Skin of body (tissue), 3 donors: ENCODE measurements at places on chromosomes 1 and 21. TPM values are rescaled to one million over a fixed set of nuclear protein-coding genes. Genes with fewer than 3 reads are reported as not detected.

The PLEKHG5 gene
- total RNA-seq, result 14.3 TPM

The CD1E gene
- 2.7 TPM for total RNA-seq

The DENND2D gene
- 14.1 TPM for total RNA-seq

The FCRL3 gene
- 0.10 TPM for total RNA-seq

The ITLN1 gene
- total RNA-seq, result 0.49 TPM

The MTARC1 gene
- 15.5 TPM for total RNA-seq

The ANGPTL3 gene
- total RNA-seq, result not detected

The TEKT2 gene
- total RNA-seq, result 0.39 TPM

The RPE65 gene
- 0.10 TPM for total RNA-seq

The THEM5 gene
- 8.4 TPM for total RNA-seq

The HPCAL4 gene
- 0.20 TPM for total RNA-seq

- no peak for DNase-seq
Observed at GRCh38 chr1:10651389-10651766, 145.1 kb downstream of the CASZ1 start.

DNA sequence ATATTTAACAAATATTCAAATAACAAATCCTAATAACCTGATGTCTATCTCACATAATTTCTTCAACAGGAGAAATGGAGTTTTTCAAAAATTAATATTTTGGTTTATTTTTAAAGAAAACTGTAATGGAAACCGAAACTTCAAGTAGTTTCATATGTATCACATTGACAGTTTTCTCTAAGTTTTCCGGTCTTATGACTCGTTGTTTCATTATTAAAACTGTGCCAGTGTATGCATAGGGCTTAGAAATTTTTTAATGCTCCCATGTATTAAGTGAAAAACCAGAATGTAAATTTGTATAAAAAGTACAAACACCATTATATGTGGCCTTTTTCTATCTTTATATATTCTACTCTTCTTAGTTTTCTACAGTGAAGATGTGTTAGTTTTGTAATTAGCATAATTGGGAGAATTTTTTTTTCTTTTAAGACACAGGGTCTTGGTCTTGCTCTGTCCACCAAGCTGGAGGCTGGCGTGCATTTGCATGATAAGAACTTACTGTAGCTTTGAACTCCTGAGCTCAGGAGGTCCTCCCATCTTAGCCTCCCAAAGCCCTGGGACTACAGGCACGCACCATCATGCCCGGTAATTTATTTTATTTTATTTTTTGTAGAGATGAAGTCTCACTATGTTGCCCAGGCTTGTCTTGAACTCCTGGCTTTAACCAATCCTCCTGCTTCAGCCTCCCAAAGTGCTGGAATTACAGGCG, 43.9 kb upstream of the SAMSN1 start:
- DNase-seq, result no peak

- no peak for DNase-seq
Observed at GRCh38 chr1:36515315-36516138, 32.8 kb upstream of the CSF3R start.

- DNase-seq, result no peak
Observed at GRCh38 chr1:16151995-16152384, 3.9 kb downstream of the EPHA2 start.

- no peak for DNase-seq
Observed at GRCh38 chr1:96473791-96474434, 247.7 kb upstream of the PTBP2 start.

GRCh38 chr1:202208351-202208857, 14.8 kb downstream of the LGR6 start:
- DNase-seq, result no peak

- DNase-seq, result no peak
Observed at GRCh38 chr21:45736042-45736689, 92.6 kb downstream of the PCBP3 start.

GRCh38 chr1:116380499-116381242, 7.6 kb downstream of the ATP1A1 start:
- DNase-seq, result no peak

DNA sequence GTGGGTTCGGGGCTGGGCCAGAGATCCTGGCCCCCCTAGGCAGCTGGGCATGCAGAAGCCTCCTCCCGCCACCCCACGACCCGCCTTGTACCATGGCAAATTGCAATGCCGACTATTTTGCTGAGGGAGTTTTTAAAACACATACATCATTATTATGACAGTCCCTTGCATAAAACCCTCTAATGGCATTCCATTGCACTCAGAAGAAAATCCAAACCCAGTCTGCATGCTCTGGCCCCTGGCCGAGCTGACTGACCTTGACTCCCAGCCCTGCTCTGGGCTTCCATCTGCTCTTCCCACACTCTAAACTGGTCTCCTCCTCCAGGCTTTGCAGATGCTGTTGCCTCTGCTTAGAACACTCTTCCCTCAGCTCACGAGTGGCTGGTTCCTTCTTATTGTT, 28.0 kb downstream of the PADI2 start:
- no peak for DNase-seq

DNA sequence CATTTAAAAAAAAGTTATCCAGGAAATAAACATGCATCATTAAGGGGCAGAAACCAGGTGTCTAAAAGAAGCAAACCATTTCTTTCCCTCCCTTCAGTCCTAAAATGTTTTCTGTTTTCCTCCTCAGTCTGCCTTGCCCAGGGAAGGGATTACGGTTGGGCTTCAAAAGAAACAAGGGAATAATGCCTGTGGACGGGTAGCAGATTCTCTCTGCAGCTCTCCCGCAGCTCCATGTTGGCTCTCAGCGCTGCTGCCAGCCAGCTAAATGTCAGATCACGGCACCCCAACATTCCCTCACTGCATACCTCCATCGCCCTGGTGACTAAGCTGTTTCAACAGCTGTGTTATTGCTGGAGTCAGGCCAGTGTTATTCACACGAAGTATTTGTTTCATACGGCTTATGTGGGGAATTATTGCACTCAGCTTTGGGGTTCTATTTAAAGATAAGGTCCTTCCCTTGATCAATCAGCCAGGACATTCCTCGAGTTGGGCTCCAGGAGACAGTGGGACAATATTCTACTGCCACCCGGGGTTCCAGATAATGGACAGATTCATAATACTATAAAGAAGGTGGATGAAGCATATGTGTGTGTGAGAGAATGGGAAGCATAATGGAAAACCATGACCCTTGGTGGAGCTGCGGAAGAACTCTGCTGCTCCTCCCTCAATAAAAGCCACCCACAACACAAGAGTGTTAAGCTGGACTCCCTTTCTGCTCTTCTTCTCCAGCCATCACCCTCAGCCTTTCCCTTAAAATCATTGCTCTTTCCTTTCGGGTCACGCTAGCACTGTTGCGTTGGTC, 58.2 kb downstream of the WLS start:
- DNase-seq, result peak; percentile 66

DNA sequence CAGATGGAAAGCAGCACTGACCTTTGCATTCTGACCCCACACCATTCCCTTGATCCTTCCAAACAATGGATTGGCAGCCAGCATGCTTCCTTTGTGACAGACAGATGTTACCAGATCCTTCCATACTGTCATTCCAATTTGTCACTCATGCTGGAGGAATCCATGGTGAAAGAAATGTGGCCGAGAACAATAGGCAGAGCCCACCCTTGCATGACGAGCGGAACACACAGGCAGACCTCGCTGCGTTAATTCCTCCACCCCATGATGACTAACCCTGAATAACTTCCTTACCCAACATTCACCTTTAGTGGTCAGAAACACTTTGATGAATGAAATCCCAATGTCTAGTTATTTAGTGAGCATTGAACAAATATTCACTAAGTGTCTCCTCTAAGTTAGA, 45.1 kb downstream of the PDPN start:
- no peak for DNase-seq

DNA sequence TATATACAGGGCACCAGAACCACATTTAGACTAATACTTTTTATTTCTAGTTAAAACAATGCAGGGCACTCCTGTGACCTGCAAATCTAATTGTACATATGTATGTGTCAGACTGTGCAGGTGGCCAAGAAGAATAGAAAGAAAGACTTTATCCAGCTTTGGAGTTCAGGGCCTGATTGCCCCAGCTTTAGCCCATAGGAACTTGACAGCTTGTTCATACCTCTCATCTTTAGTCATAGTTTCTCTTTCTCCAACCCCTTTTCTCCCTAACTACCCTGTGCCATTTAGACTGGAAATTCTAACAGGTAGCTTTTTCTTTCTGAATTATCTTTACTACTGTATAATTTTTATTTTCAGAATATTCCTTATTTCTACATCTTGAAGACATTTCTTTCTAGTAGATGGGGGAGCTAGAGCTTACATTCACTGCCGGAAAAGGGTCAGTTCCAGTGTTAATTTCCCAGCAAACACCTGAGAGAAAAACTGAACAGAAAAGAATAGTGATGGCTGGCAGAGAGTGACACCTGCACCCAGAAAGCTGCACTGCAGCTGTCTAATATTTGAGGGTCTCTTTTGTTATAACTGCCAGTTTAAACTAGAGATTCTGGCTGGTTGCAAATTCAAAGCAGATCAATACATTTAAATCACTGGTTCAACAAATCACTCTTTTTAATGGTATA, 8.4 kb downstream of the YBX1 start:
- DNase-seq, result no peak

GRCh38 chr1:192810253-192810880, 1.5 kb downstream of the RGS2 start:
- peak; percentile 22 for DNase-seq

DNA sequence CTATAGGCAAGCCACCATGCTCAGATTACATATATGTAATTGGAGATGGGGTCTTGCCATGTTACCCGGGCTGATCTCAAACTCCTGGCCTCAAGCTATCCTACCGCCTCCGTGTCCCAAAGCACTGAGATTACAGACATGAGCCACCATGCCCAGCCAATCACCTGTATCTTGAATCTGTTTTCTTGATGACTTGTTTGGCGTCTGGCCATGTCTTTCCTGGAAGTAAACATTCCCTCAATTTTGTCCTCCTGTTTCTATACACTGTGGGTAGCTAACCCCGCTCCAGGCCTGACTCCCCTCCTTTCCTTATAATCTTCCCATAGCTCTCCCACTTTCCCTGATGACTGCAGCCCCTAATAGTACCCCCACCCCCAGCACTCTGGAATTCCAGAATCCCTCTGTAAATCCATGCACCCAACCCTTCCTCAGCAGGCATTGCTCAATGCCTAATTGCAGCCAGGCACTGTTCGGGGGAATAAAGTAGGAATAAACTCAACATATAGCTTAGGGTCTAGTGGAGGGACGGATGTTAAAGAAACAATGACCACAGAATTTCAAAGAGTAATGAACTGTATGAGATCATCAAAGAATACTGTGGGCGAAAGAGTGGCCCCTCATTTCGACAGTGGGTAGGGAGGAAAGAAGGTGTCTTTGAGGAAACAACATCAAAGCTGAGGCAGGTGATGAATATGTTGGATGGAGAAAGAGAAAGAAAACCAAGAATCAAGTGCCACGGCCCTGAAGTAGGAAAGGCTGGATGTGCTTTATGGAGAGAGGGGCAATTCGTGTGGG, 161.5 kb downstream of the ADSS2 start:
- no peak for DNase-seq

GRCh38 chr21:36863260-36863659, 103.2 kb downstream of the HLCS start:
- no peak for DNase-seq

- DNase-seq, result no peak
Observed at GRCh38 chr1:16605213-16605525, 8.2 kb downstream of the NBPF1 start.

DNA sequence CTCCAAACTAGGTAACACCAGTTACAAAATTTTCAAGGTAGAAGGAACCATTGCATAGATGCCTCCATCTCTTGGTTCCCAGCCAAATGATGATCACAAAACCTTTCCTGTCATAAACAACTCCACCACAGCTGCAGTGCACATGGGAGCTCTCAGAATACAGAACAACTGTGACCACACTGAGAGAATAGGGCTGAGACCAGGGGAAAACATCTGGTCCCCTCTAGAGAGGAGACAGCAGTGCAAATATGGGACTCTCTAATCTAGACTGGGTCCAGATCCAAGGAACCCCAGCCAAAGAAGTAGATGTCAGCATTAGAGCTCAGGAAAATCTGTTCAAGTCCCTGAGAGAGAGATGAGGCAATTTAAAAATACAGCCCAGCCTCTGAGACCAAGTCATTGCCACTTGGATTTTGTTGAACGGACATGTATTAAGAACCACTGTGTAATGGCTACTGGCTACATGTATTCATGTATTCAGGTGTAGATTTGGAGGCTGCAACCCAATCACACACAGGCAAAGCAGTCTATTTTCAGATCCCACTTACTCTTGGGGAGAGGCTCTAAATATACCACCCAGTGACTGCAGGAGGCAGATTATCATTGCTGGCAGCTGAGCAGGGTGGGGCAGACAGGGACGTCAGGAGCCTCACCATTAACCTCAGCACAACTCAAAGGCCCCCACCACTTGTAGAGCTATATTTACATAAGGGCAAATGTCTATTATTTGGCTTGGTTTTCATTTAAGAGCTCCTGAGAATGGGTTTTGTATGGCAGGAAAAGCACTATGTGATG, 7.6 kb upstream of the RXRG start:
- DNase-seq, result peak; percentile 86

DNA sequence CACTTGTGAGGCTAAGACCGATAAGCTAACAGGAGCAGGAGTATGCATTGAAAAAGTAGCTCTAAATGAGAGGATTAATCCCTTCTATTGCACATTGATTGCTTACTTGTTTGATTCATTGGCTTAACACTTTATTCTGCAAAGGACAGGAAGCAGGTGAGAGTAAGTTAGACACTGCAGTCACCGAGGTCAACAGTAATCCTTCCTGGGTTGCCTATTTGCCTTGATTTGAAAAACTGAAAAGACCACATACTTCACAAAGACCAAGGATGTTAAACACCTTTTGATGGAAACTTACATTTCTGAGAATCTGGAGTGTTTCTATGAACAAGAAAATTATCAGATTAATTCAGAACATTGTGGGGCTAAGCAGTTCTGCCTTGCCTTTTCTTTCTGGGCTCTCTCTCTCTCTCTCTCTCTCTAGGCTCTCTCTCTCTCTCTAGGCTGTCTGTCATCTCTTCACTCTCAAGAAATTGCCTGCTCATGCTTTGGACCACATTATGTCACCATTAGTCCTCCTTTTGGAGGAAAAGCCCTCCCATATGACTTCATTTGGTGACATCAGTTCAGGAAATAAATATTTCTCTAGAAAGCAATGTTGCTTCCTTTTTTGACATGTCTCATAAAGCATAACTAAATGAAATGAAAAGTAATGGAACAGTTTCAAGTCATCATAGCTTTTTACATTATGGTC, 103.8 kb downstream of the TNFSF18 start:
- DNase-seq, result no peak

DNA sequence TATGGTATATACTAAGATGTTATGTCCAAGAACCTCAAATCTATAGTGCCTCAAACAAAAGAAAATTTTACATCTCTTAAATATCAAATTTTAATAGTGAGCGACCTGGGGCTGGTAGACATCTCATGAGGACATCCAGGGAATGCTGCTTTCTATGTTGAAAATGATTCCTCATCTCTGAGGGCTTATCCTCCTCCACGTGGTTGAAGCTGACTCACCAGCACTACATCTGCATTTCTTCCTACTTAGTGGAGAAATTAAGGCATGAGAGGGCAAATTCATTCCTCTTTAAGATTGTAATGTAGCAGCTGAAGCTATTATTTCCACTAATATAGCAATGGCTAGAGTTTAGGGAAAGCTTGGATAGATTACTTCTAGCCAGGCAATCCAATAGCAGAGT, 529.5 kb downstream of the COL11A1 start:
- no peak for DNase-seq

GRCh38 chr21:40186045-40186444, 318.8 kb downstream of the PCP4 start:
- peak; percentile 26 for DNase-seq
